ENCODE measurements at places on chromosomes 7 and 10.

DNA sequence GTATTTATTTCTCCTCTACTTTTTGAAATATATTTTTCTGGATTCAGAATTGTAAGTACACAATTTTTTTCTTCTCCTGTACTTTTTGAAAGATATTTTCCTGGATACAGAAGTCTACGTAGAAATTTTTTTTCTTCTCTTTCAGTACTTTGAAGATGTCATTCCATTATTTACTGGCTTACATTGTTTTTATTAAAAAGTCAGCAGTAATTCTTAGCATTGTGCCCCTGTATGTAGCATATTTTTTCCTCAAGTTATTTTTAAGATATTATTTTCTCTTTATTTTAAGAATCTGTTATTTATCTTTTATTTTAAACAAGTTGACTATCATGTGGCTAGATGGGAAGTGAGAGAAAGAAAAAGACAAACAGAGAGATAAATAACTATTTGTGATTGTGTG is 119.0 kb upstream of the NPSR1 start:
- DNase-seq, result no peak

DNA sequence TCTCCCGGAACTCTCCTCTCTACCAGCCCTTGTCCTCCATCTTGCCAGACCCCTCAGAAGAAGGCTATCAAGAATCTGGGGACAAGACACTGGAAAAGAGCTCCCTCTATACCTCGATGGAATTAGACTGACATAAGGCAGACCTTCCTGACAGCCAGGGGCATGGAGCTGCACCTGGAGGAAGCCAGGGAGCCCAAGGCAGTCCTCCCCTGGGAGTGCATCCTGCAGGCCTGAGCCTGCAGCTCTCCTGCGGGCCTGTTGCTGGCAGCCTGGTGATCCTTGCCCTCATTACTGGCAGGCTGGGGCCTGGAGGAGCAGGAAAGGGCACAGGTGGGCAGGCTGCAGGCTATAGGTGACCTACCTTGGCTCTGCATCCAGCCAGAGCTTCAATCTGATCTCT is 323.4 kb downstream of the GRID1 start:
- no peak for DNase-seq

DNA sequence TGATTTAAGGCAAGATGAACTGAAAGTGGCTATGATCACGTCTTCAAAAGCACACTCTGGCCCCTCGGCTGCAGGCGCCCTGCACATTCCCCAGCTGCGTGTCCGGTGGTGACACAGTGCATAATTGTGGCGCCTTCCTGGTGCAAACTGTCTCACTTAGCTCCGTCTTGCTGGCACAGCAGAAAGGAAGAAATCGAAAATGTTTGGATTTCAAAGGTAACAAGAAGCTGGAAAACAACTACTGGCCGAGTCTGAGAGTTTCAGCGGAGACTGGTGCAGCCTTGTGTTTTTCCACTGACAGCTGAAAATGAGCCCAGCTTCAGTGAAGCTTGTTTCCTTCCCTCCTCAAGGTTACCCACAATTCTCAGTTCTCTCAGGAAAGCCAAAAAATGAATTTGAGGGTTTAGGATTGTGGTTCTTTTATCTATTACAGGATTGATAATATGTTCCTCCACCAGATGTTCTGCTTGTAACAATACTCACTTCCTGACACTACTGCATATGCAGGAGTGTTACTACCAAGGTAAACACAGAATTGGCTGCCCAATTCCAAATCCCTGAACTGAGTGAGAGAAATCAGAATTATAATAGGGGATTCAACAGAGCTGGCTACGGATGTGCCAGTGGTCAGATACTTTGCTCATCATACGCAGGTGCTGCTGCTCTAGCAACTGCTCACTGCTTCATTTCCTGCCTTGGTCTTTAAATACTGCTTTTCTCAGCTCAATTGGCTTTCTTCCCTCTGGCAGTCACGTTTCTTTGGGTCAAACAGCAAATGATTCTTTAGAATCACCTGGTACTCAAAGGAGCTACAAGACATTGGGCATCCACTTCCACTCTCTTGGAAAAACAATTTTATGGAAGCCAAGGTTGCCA is 63.7 kb downstream of the TRUB1 start:
- peak; percentile 8 for DNase-seq

GRCh38 chr10:86785968-86786367 is 29.5 kb downstream of the BMPR1A start:
- DNase-seq, result no peak

- no peak for DNase-seq
Observed at GRCh38 chr7:122485856-122486255, 181.3 kb upstream of the FEZF1 start.

DNA sequence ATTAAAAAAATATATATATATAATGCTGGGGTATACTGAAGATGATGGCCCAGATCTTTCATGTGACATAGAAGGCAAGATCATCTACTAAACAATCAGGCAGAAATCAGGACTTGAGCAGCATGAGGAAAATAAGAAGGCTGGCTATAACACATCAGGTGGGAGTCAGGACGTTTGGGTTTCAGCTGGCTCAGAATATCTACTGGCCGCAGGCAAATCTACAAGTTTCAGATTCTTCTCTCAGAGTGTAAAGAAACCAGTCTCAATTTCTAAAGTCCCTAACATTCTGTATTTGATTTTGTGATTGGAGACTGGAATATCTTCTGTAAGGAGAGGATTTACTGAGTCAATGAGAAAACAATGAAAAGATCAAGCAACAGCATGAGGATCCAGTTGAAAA is 37.7 kb upstream of the FAM3C start:
- DNase-seq, result no peak

DNA sequence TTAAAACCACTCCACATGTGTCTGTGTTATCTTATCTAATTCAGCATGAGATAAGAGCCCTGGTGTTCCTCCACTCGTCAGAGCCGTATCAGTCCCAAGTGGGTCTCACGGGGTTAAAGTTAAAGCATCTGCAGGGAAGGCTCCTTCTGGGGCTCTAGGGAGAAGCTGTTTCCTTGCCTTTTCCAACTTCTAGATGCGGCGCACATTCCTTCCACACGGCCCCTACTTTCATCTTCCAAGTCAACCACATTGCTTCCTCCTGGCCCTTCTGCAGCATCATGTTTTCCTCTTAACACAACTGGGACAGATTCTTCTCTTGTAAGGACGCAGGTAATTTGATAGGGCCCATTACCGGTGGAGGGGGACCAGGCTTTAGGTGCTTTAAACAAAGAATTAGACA is 620.1 kb upstream of the DPP6 start:
- no peak for DNase-seq

DNA sequence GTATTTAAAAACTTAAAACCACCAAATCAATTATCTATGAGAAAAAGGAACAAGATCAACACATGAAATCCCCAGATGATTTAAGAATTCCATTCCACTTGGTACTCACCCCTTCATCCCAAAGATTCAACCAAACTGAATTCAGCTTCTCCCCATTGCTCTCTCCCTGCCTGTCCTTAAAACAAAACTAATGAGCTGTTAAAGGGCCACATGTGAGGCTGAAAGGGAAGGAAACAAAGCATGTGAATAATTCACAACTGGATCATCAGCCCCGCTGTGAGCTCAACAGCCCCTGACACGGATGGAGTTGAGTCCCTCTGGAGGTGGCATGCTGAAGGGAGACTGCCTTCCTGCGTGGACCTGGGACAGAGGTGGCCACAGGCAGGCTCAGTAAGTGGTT is 32.9 kb downstream of the VOPP1 start:
- no peak for DNase-seq

- no peak for DNase-seq
Observed at GRCh38 chr10:81215498-81215897, 659.5 kb upstream of the NRG3 start.

DNA sequence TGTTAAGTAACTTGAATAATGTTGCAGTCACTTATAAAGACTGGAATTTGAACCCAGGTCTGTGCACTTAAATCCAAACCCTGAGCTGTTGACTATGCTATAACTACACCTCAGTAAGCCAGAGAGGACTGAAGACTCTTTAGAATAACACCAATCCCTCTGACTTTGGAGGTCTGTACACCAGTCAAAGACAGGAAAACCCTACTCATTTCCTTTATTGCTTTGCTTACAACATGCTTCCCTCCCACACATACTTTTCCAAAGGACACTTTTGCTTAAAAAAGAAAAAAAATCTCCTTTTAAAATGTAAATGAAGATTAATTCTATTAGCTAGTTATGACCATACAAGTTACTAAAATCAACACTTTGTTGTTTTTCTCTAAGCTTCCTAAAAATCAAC is 184.7 kb upstream of the KCTD7 start:
- DNase-seq, result no peak

- no peak for DNase-seq
Observed at GRCh38 chr10:102744374-102745051, 765 bp downstream of the WBP1L start.

GRCh38 chr7:138843632-138844580 is 45.9 kb upstream of the ATP6V0A4 start:
- no peak for DNase-seq

DNA sequence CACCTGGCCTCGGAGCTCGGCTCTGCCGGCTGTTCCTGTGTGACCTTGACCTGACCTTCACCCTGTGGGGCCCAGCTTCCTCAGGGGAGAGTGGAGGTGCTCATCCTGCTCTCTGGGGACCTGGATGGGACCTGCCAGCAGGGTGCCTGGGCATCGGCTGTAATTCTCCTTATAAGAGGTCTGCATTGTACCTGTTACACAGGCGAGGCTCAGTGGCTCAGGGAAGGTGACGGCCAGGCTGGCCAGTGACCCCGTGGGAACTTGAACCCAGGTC is 29.0 kb downstream of the RET start:
- DNase-seq, result no peak

DNA sequence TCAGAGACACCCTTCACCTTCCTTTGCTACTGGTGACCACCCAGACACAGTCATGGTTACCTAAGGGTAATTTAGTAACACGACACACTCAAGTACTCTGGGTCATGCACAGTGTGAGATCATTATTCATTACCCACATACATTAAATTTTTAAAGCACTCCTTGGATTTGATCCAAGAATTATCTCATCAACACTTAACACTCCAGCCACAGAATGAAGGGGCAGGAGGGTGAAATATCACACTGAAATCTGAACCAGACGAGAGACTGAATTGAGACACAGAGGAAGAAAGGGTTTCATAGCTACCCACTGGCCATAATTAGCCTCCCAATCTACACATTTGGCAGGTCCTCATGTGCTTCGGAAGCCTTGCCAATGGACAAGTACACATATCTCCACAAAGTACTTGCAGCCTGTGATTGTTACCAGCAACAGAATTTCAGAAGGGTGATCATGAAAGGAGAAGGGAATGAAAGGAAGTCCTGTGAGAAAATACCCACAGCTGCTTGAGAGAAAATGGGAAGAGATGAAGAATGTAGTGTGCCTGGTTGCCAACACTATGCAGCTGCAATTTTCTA is 189.3 kb downstream of the POLR1F start:
- peak; percentile 1 for DNase-seq

GRCh38 chr7:142298627-142299026 is 40.8 kb upstream of the PRSS58 start:
- DNase-seq, result no peak

DNA sequence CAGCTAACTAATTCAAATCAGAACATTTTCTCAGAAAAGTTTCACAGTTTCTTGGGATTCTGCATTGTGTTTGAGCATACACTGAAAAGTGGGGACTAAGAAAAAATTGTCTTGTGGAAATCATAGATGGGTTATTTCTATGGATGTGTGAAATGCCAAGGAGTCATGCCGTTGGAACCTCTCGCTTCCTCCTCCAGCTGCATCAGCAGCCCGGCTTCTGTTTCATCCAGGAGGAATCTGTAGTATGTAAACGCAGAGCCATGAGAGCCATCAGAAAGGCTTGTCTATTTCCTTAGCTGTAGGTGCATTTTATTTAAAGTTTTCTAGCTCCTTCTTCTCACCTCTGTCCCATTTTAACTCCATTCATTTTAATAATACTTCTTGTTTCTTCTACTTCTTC is 1144.1 kb downstream of the GATA3 start:
- no peak for DNase-seq

DNA sequence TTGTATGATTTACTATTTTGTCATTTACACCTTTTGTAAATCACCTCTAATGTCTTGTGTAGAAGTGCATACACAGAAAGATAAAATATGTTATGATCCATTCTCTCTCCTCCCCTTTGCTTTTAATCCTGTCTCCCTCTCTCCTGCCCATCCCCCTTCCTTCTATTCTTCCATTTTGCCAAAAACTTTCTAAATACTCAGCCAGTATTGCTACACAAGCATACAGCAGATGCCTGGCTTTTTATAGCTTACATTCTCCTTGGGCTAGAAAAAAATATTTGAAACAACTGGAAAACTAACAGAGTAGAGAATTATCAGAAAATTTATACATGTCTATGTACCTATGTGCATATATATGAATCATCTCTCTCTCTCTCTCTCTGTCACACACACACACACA is 308.7 kb upstream of the BMPER start:
- DNase-seq, result no peak

DNA sequence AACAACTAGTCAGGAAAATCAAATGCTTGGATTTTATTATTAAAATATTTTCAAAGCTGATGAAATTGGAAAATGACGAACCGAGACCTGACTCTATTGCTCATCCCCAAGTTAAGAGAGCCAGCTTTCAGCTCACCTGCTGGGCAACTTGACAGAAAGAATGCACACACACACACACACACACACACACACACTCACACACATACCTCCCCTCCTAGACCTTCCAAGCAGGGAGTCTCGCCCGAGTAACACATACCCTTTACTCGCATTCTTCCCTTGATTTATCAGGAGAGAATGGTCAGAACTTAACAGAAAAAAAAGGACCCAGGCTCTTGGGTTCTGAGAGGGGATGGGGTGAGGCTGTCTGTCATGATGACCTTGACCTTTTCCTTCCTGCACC is 19.1 kb downstream of the GPRIN2 start:
- DNase-seq, result no peak

Data from hippocampal formation (tissue), 2 donors.